CD4-positive, alpha-beta memory T cell (primary cell): ENCODE measurements at places on chromosomes 5 and 9. TPM values are rescaled to one million over a fixed set of nuclear protein-coding genes. Genes with fewer than 3 reads are reported as not detected.

The THOC3 gene
- total RNA-seq = 96.7 TPM

The ANKRD34B gene
- total RNA-seq = not detected

The C5 gene
- 1.9 TPM for total RNA-seq

The NR5A1 gene
- not detected for total RNA-seq

The ROR2 gene
- 0.17 TPM for total RNA-seq

The ITK gene
- 398 TPM for total RNA-seq

The DOK3 gene
- 3.9 TPM for total RNA-seq

The BRIX1 gene
- 30.9 TPM for total RNA-seq

The TMEM252 gene
- not detected for total RNA-seq

The QRFP gene
- total RNA-seq = not detected

The PALM2AKAP2 gene
- total RNA-seq = not detected

The UGT3A2 gene
- total RNA-seq = not detected

The ZNF474 gene
- not detected for total RNA-seq

The PCDHGA2 gene
- 0.19 TPM for total RNA-seq

The AMACR gene
- total RNA-seq = 5.2 TPM

The CDH6 gene
- total RNA-seq = not detected

The PCDHA9 gene
- total RNA-seq = not detected

The ADCY2 gene
- not detected for total RNA-seq

The ZNF454 gene
- 0.14 TPM for total RNA-seq

The NSMF gene
- total RNA-seq = 18.3 TPM

The FOXD4L4 gene
- 0.69 TPM for total RNA-seq

The MUSK gene
- not detected for total RNA-seq

The FCN2 gene
- total RNA-seq = not detected

The CTNND2 gene
- not detected for total RNA-seq

The SEC16A gene
- 82.9 TPM for total RNA-seq

The GHR gene
- not detected for total RNA-seq

The GCNT4 gene
- 30.8 TPM for total RNA-seq

The SPINK13 gene
- total RNA-seq = not detected

The RNF180 gene
- not detected for total RNA-seq

The TMOD1 gene
- 2.7 TPM for total RNA-seq

The PCDHGA1 gene
- total RNA-seq = 0.78 TPM

The RBM27 gene
- 32.3 TPM for total RNA-seq

The HRH2 gene
- total RNA-seq = 4.2 TPM

The SEPTIN8 gene
- 13.8 TPM for total RNA-seq

The MSH3 gene
- 14.3 TPM for total RNA-seq

The PRLR gene
- not detected for total RNA-seq

The RAB3C gene
- not detected for total RNA-seq

The TEX48 gene
- total RNA-seq = not detected

The HTR4 gene
- not detected for total RNA-seq
